ENCODE measurements at places on chromosomes 7 and 10.

GRCh38 chr10:107163881-107164861 lies at the start of gene SORCS1:
TSS of gene SORCS1 (minus strand) at chr10:107164706.
- no peak for DNase-seq

- no peak for DNase-seq
These were observed 70.7 kb downstream of the ARHGAP22 start for GRCh38 chr10:48533951-48534720.

- DNase-seq = no peak
These were observed 51.3 kb upstream of the KLF6 start for GRCh38 chr10:3836222-3836820.

GRCh38 chr10:56181607-56182006 lies 179.5 kb downstream of the ZWINT start:
- no peak for DNase-seq

DNA sequence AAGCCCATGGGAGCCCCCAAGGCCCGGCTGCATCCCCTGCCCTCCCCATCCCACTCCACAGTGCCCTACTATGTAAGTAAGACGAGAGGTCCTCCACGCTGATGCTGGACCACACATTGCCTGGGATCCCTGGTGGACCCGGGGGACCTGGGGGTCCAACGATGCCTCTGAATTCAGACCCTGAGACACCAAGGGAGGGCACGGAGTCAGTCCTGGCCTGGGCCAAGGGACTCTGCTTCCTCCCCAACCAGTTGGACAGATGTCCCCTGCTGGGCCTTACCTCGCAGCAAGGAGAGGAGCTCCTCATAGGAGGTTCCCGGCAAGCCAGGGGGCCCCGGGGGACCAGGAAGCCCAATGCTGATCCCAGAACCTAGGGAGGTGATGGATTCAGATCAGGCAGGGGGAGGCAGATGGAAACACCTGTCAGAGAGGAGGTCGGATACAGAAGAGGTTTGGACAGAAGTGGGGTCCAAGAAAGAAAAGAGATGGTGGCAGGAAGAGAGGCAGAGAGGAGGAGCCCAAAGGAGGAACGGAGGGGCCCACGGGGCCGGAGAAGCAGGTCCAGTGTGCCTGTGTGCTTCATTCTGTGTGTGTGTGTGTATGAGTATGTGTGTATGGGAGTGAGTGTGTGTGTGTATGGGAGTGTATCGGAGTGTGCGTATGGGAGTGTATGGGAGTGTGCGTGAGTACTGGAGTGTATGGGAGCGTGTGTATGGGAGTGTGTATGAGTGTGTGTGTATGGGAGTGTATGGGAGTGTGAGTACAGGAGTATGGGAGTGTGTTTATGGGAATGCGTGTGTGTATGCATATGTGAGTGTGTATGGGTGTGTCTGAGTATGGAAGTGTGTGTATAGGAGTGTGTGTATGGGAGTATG lies 50.2 kb downstream of the COL17A1 start:
- DNase-seq = no peak

DNA sequence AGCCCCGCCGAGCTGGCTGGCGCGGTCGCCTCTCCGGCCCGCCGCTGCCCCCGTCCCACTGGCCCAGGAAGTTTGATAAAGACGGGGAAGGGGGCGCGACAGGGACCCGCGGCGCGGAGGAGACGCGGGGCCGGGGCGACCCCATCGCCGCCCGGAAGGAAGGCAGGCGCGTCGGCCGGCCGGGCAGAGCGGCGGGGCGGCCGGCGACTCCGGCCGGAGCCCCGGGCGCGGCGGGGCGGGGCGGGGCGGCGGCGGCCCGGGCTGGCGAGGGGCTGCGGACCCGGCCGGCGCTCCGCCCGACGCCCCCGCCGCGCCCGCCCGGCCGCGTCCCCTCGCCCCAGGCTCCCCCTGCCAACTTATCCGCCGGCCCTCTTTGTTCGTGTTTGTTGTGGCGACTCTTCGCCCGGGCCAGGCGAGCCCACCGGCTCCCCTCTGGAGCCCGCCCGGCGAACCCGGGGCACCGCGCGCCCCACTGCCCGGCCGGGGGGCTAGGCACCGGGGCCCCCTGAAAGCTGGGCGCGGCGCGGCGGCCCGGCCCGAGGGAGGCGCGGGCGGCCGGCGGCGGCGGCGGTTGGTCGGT lies 571 bp downstream of the KDM7A start:
- DNase-seq = no peak

GRCh38 chr10:22643116-22643515 lies 71.3 kb downstream of the PIP4K2A start:
- no peak for DNase-seq

- no peak for DNase-seq
These were observed 2.4 kb upstream of the GPAM start for GRCh38 chr10:112185959-112186358.

GRCh38 chr7:553636-554111 lies 34.0 kb upstream of the PDGFA start:
- no peak for DNase-seq

DNA sequence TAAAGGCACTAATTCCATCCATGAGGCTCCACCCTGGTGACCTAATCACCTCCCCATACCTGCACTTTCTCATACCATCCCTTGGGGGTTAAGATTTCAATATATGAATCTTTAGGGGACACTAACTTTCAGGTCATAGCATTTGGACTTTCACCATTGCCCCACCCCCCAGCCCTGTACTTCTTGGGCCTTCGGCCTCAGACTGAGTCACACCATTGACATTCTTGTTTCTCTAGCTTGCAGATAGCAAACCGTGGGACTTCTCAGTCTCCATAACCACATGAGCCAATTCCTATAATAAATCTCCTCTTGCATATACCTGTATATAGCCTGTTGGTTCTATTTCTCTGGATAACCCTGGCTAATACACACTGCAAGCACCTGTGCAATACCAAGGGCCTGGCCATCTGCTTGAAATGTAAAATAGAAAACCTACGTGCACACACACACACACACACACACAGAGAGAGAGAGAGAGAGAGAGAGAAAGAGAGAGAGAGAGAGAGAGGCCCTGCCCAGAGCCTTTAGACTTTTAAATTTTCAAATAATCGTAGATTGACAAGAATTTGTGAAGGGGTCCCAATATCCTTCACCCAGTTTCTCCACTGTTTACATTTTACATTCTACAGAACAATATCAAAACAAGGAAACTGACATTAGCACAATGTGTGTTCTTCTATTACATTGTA lies 25.3 kb downstream of the ANXA8 start:
- no peak for DNase-seq

DNA sequence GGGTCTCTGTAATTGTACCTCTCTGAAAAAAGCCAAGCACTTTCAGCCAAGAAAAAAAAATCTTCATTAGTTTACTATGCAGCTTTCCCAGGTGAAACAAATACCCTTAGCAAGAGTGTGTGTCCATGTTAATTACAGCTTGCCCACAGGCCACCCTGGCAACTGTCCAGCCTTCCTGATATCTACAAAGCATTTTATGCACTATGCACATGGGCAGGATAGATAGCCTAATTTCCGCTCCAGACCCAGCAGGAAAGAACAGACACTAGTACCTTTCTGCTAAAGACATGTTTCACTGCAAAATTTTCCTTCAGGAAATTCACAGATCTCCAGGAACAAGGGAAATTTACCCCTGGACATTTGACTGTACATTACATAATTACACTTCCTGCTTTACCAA lies 24.4 kb downstream of the CACNA2D1 start:
- DNase-seq = no peak

DNA sequence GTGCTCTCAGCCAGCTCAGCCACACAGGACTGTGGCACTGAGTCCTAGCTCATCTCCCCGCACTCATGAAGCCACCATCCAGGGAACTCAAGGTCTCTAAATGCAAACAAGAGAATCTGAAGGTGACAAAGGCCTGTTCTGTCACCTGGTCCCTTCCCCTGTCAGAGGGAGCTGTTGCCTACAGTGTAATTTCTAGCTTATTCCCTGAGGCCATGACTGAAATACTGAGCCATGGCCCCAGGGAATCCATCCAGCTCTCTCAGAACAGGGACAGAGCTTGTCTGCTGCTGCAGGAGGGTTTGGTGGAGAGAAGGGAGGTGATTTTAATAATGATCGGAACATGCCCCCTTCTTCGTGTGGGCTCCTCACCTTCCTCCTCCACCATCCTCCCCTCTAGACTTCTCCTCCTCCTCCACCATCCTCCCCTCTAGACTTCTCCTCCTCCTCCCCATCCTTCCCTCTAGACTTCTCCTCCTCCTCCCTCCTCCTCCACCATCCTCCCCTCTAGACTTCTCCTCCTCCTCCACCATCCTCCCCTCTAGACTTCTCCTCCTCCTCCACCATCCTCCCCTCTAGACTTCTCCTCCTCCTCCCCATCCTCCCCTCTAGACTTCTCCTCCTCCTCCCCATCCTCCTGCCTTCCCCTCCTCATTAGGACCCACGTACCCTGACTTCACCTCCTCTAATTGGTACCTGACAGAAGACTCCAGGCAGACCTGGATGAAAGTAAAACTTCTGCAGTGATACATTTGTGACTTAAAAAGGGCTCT lies 338.0 kb upstream of the MKI67 start:
- no peak for DNase-seq

DNA sequence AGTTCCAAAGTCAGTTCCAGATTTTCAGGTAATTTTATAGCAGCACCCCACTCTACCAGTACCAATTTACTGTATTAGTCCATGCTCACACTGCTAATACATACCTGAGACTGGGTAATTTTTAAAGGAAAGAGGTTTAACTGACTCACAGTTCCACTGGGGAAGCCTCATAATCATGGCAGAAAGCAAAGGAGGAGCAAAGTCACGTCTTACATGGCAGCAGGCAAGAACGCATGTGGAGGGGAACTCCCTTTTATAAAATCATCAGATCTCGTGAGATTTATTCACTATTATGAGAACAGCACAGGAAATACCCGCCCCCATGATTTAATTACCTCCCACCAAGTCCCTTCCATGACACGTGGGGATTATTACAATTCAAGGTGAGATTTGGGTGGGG lies 142.4 kb downstream of the AHR start:
- no peak for DNase-seq

DNA sequence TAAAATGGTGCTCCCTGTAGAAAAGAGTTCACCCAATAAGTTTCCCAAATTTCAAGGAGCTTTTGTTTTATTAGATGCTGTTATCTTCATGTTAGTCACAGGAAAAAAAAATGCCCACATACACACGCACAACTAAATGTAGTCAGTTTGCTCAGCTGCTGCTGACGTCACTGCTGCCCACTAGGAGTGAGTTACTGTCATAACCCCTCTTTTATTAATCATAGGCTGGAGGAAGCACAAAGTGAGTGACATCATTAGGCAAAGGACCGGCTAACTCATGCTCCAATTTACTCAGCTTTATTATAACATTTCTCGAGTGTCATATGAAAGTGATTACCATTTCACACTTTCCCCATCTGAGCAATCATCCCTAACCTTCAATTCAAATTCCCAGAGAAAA lies 6.7 kb upstream of the INHBA start:
- DNase-seq = no peak
